ENCODE measurements at places on chromosomes 12 and 14.

GRCh38 chr14:69231486-69231885 is 28.5 kb upstream of the GALNT16 start:
- no peaks in the 10 kb centered on the region for H3K4me1 ChIP-seq
- H3K36me3 ChIP-seq: no peaks in the 10 kb centered on the region
- H3K27me3 ChIP-seq: no peaks in the 10 kb centered on the region
- no peak overlapping the region for H3K27ac ChIP-seq
- DNase-seq: no peak

- H3K4me1 ChIP-seq: no peaks in the 10 kb centered on the region
- no peaks in the 10 kb centered on the region for H3K27me3 ChIP-seq
- no peak for DNase-seq
- H3K36me3 ChIP-seq: no peaks in the 10 kb centered on the region
- H3K4me3 ChIP-seq: no peak overlapping the region
Measured at GRCh38 chr12:28409892-28410291, 219.6 kb downstream of the CCDC91 start.

DNA sequence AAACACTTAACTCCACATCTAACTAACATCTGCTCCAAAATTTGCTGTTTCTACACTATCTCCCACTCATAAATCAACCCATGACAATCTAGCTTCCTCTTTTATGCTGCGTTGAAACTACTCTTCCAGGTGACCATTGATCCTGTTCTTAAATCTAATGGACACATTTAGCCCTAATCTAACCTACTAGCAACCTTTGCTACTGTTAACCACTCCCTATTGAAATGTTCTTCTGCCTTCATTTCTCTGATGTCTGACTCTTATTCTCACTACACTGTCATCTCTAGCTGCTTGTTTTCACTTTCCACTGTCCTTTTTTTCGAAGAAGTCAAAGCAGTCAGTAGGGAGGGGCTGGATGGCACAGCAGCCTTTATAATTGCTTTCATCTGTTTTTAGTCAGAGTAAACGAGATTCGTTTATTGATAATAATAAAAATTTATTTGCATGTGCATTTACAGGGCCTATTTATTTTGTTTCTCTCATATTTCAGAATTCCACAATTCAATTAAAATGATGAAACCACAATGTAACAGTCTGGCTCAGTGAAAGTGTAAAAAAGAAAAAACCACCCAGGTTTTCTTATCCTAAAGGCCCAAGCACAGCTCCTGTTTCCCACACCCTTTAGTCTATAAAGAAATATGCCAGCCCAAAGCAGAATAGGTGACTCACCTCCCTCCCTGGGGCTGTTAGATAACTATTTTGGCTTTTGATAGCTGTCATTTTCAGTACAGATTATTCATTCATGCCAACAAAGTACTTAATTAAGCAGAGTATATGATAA is 44.9 kb downstream of the ATP2B1 start:
- H3K36me3 ChIP-seq: no peaks in the 10 kb centered on the region
- H3K4me3 ChIP-seq: no peak overlapping the region
- H3K4me1 ChIP-seq: peaks cover 3% of the 10 kb centered on the region
- no peak overlapping the region for H3K27ac ChIP-seq
- DNase-seq: no peak
- no peaks in the 10 kb centered on the region for H3K27me3 ChIP-seq

DNA sequence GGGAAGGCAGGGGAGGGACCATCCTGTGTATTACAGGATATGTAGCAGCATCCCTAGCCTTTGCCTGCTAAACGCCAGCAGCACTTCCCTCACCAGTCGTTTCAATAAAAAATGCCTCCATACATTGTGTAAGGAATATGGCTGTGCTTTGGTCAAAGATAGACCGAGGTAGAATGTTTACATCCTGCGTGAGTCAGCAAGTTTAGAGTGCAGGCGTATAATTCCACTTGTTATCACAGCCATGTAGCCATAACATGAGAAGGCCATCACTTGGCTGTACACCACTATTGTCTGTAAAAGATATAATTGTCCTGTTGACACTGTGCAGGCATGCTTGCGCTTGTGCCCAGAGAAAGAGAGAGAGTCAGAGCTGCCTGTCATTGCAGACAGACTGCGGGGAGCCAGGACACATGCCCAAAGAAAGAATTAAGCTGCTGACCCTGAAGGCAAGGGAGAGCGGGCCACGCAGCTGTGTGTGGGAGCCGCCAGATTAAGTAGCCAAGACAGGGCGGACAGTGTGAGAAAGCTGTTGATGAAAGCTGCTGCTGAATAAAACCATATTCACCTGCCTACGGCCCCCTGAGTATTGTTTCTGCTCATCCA is 68.4 kb downstream of the CRACR2A start:
- H3K4me1 ChIP-seq: peaks cover 3% of the 10 kb centered on the region
- H3K4me3 ChIP-seq: no peak overlapping the region
- peak; percentile 49 for DNase-seq
- no peaks in the 10 kb centered on the region for H3K27me3 ChIP-seq

- no peaks in the 10 kb centered on the region for H3K36me3 ChIP-seq
- no peaks in the 10 kb centered on the region for H3K27me3 ChIP-seq
- no peak overlapping the region for H3K27ac ChIP-seq
- H3K4me3 ChIP-seq: no peak overlapping the region
- DNase-seq: no peak
Measured at GRCh38 chr14:56431013-56431412, 148.6 kb upstream of the TMEM260 start.

DNA sequence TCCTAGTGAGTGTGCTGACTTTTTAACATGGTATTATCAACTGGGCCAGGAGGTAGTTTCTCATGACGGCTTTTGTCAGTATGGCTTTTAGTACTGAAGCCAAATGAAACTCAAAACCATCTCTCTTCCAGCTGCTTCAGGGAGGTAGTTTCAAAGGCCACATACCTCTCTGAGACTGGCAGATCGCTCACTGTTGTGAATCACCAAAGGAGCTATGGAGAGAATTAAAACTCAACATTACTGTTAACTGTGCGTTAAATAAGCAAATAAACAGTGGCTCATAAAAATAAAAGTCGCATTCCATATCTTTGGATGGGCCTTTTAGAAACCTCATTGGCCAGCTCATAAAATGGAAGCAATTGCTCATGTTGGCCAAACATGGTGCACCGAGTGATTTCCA is 141.1 kb downstream of the HMGA2 start:
- H3K36me3 ChIP-seq: no peaks in the 10 kb centered on the region
- DNase-seq: no peak
- H3K27ac ChIP-seq: no peak overlapping the region
- no peaks in the 10 kb centered on the region for H3K27me3 ChIP-seq

GRCh38 chr12:91857813-91858542 is 287.7 kb downstream of the BTG1 start:
- H3K27me3 ChIP-seq: no peaks in the 10 kb centered on the region
- no peaks in the 10 kb centered on the region for H3K36me3 ChIP-seq
- H3K27ac ChIP-seq: no peak overlapping the region
- no peak overlapping the region for H3K4me3 ChIP-seq
- H3K4me1 ChIP-seq: no peaks in the 10 kb centered on the region

DNA sequence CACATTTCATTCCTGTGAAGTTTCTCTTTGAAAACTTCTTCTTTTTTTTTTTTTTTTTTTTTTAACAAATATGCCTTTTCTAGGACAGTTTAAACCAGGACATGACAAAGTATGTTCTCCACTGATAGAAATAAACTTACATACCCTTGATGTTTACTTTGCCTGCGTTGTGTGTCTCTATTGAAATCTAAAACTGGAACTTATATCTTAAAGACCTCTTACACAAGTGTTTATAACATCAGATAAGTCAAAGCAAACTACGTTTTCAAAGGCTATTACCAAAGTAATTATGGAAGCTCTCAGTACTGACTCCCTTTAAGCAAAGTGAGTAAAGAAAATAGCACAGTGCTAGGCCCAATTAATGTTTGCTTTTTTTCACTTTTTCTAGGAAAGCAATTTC is 30.6 kb upstream of the ISM2 start:
- H3K36me3 ChIP-seq: no peaks in the 10 kb centered on the region
- H3K4me1 ChIP-seq: no peaks in the 10 kb centered on the region
- no peaks in the 10 kb centered on the region for H3K27me3 ChIP-seq
- no peak for DNase-seq

- no peak overlapping the region for H3K27ac ChIP-seq
- H3K4me1 ChIP-seq: no peaks in the 10 kb centered on the region
- no peaks in the 10 kb centered on the region for H3K27me3 ChIP-seq
- no peak for DNase-seq
- H3K4me3 ChIP-seq: no peak overlapping the region
Measured at GRCh38 chr12:25755136-25755970, 202.3 kb upstream of the LMNTD1 start.

DNA sequence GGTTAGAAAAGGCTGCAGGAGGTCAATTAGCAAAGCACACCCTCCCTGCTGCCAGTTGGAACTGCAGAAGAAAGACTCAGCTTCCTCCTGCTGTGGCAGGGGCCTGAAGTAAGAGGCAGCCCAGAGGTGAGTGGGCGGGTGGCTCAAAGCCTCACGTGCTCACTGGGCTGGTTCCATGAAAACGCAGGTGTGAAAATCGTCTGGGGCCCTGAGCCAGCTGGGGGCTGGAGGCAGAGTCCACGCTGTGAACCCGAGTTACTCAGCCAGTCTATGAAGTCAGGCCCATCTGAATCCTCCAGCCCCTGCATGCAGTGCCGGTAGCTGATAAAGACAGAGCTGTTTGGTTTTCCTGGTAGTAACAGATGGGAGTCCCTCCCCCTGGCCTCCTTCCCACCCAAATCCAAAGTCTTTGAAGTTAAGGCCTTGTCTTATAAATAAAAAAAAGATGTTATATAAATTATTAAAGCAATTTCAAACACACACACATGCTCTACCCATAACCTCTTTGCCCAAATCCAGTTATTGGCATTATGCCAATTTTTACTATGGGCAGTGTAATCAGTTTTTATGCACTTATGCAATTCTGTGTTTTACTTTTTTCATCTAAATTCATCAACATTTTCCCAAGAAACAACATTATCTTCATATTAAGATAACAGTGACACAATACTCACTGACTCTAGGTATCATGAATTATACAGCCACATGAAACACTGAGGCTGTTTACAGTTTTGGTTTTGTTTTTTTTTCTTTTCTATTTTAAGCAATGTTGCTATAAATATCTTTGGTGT is 57.9 kb upstream of the PNMA1 start:
- peaks cover 93% of the 10 kb centered on the region for H3K27me3 ChIP-seq
- H3K4me3 ChIP-seq: no peak overlapping the region
- H3K4me1 ChIP-seq: peaks cover 5% of the 10 kb centered on the region
- no peaks in the 10 kb centered on the region for H3K36me3 ChIP-seq
- DNase-seq: peak; percentile 44

DNA sequence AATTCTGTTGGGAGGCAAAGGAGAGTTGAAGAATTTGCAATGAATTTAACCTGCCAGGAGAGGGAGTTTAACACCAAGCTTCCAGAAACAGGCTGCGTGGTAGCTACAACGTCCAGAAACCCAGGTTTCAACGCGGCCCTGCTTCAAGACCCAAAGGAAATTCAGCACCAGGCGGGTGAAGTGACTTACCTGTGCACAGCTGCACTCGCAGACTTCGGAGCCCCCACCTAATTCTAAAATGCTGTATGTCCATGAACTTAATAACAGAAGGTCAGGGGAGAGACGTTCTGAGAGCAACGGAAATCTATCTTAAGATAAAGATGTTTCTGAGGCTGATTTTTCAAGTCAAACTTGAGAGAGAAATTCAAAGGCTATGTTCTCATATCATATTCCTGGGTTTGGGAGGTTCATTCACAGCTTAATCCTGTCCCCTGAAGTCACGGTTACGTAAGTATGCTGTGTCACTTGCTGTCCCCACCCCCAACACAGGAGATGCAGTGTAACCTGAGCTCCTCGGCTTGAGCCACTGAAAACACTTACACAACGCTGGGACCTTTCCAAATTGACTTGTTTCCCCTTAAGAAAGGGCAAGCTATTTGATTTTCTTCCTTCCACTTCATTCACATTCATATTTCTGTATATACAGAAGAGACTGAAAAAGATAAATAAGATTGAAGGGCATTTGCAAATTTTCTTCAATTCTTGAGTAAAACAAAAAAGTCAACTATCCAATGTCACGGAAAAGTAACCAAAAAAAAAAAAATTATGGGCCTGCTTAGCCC is 22.7 kb downstream of the CLIP1 start:
- H3K4me1 ChIP-seq: peaks cover 10% of the 10 kb centered on the region
- no peaks in the 10 kb centered on the region for H3K27me3 ChIP-seq
- H3K27ac ChIP-seq: peak overlapping the region; percentile 54
- no peaks in the 10 kb centered on the region for H3K36me3 ChIP-seq
- DNase-seq: peak; percentile 81

DNA sequence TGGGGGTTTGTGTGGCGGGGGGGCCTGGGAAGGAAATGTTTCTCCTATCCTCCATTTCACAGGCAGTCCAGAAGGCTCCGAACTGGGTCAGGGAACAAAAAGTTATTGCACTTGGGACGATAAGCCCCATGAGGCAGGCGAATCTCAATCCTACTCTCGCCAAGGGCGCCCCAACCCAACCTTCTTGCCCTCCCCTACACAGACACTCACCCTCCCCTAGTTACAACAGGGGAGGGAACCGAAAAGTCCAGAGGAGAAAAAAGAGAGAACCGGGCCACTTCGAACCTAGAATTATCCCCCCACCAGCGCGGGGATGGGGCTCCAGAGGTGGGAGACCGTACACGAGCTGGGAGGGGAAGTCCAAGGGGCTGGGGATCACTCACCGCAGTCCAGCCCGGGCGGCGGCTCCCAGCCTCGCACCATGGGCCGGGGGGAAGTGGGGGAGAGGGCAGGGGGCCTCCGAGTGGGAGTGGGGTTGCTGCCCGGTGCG is 357 bp downstream of the HOMEZ start:
- H3K36me3 ChIP-seq: no peaks in the 10 kb centered on the region
- H3K27me3 ChIP-seq: peaks cover 31% of the 10 kb centered on the region
- no peak overlapping the region for H3K27ac ChIP-seq
- H3K4me1 ChIP-seq: peaks cover 27% of the 10 kb centered on the region
- no peak for DNase-seq
- H3K4me3 ChIP-seq: peak overlapping the region; percentile 86
